Posterior vena cava (tissue), 2 donors: ENCODE measurements at places on chromosomes 16 and 17. TPM values are rescaled to one million over a fixed set of nuclear protein-coding genes. Genes with fewer than 3 reads are reported as not detected.

Gene TP53TG3
- not detected for total RNA-seq

Gene RTN4RL1
- total RNA-seq, result 4.3 TPM

Gene FBXO39
- not detected for total RNA-seq

Gene XAF1
- 51.5 TPM for total RNA-seq

DNA sequence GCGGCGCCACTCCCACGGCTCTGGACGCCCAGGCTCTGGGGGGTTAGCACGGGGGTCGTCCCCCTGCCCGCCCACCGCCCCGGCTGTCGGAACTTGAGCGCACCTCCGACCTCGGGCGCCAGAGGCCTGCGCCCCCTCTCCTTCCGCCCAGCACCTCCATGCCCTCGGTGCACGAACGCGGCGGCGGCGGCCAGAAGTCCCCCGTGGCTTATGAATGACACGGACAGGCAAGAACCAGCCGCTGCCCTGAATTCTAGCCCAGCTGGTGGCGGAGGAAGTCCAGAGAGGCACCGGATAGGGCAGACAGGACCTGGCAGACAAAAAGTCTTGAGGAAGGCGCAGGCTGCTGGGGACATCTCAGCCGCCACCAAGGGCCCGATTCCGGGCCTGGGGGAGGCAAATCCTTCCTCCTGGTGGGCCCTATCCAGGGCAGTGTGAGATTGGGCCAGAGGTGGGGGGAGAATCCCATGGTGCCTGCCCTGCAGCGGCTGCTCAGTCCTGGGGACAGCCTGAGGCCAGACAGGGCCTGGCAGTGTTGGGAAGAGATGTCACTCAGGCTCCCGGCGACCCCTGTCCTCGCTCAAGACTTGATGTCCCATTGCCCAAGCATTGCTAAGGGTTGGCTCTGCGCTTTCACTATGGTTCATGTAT, 897 bp upstream of the CYGB start:
- DNase-seq, result no peak

GRCh38 chr17:42387661-42388380, 421 bp downstream of the STAT3 start:
- peak; percentile 85 for DNase-seq
